ENCODE measurements at places on chromosomes 16 and 17. TPM values are rescaled to one million over a fixed set of nuclear protein-coding genes. Genes with fewer than 3 reads are reported as not detected.
A peak's percentile ranks its signal among the peaks of the same experiment; 100 is the strongest.

The IL17C gene
- 0.29 TPM for total RNA-seq

The IRF8 gene
- 0.36 TPM for total RNA-seq

The RHBDL3 gene
- under 0.01 TPM for total RNA-seq

DNA sequence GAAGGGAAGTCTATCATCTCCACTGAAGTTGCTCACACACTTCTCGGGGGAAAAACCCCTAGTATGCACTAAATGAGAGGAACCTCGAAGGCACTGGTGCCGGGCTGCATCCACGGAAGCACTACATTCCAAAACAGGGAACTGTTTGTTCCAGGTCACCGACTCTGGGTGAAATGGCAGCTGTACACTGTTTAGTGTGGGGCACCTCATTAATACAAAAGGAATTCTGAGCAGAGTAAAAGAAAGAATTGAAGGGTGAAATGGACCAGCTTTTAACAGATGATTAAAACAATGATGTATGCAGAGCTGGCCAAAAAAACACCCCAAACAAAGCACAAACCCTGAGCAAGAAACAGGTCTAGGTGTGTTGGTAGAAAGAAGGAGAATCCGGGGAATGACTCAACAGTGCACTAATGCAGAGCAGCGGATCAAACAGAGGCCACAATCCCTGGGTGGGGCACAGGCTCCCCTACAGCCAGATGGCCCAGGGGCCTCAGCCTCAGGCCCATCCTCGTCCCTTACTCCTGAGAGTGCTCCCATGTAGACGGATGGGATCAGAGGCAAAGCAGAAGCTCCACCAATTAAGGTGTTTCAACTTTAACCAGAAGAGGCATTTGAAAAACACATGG is 161.5 kb downstream of the ZFHX3 start:
- DNase-seq = no peak

The AP1G1 gene
- 104 TPM for total RNA-seq

The ZNF785 gene
- 13.6 TPM for total RNA-seq

The NDRG4 gene
- 6.5 TPM for total RNA-seq

DNA sequence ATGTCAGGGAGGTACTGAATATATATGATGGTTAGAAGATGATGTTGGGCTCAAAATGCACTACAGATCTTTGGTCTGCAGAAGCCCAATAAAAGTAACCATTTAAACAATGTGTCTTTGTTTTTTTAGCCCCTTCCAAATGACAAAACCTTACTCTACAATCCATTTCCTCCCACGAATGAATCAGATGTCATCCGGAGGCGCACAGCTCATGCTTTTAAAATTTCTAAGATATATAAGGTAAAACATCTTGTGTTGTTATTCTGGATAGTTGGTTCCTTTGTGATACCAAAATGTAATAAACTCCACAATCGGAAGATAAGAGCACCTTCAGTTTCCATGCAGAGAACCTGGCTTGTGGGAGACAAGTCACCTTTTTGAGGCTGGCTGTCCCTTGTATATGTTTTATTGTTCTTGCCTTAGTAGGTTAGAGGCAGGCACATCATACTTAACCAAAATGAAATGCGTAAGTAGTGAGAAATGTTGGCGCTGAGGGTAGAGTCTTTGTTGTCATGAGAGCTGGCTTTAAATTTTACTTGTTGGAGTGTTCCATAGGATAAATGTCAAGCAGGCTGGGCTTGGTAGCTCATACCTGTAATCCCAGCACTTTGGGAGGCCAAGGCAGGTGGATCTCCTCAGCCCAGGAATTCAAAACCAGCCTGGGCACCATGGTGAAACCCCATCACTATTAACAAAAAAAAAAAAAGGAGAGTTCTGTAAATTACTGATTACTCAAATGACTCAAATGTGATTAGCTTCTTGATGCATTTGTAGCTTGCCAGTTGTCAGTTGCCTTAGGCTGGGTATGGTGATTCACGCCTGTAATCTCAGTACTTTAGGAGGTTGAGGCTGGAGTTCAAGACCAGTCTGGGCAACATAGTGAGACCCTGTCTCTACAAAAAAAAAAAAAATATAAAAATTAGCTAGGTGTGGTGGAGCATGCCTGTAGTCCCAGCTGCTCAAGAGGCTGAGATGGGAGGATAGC is 19.7 kb upstream of the SNTB2 start:
- DNase-seq = peak; percentile 31

DNA sequence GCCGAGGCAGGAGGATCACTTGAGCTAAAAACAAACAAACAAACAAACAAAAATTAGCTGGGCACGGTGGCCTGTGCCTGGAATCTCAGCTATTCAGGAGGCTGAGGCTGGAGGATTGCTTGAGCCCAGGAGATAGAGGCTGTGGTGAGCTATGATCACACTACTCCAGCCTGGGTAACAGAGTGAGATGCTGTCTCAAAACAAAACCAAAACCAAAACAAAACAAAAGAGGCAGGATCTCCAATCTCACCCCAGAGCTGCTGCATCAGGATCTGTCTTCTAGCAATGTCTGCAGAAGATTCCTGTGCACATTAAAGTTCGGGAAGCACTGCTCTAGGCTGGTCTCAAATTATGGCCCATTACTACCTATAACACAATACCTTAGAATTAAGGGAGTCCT is 43.1 kb downstream of the MAP2K6 start:
- DNase-seq = no peak

The KCNAB3 gene
- total RNA-seq = under 0.01 TPM

- DNase-seq = no peak
Observed at GRCh38 chr16:88130681-88131080, 179.4 kb downstream of the BANP start.

The TNFRSF13B gene
- not detected for total RNA-seq

- peak; percentile 56 for DNase-seq
Observed at GRCh38 chr17:83126275-83126811, 46.9 kb downstream of the METRNL start.

GRCh38 chr16:68636818-68637217 is 8.3 kb upstream of the CDH3 start:
- DNase-seq = no peak

The HID1 gene
- total RNA-seq = not detected

DNA sequence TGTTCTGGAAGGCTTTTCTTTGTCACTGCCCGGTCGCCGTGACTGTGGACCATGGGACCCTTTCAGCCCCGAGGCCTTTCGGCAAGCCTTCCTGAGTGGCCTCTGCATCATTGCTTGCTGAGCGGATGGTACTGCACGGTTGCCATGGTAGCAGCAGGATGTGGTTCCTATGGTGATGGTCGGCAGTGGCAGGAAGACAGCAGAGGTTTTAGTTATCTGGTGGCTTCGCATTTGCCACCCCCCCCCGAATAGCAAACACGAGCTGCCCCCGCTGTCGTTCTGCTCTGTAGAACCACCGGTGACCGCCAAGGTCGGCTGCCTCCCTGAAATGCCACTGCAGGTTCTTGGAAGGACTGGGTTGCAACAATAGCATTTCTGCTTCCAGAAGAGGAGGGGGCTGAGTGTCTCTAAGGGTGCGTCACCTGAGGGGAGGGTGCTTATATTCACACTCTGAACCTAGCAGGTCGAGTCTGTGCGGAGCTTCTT is 76.6 kb downstream of the CMIP start:
- DNase-seq = no peak

GRCh38 chr17:47957591-47958490 is at the start of gene PRR15L:
PRR15L (minus strand) TSS chr17:47957883; CDS start chr17:47953234, 4,649 bp downstream.
- DNase-seq = no peak

The LRRC75A gene
- total RNA-seq = 1.4 TPM

DNA sequence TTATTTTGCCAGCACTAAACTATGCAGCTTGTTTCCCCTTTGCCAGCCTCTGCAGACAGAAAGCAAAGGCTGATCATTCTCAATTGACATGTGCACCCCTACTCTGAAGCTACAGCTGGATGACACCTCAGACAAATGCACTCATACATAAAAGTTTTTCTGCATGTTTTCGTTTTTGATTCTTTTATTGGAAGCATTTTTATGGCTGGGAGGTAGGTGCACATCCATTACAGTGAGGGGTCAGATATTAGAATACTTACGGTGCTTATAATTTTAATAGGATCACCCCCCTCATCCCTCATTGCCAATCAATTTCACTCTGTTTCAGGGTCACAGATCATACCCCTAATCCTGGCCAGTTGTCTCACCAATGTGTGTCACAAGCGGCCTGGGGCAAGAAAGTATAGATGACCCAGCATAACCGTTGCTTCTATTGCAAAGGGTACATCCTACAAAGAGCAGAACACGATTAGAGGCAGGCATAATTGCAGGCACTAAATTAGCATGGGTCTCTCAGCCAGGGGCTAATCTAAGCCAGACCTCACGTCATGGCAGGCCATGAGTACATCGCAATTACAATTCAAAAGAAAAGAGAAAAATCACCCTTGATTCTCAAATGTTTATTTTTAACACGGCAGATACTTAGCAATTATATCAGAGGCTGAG is 89.5 kb upstream of the SOX9 start:
- peak; percentile 11 for DNase-seq

GRCh38 chr16:49644145-49644463 is 211.8 kb downstream of the ZNF423 start:
- DNase-seq = peak; percentile 78
